ENCODE measurements at places on chromosomes 13 and 19. TPM values are rescaled to one million over a fixed set of nuclear protein-coding genes. Genes with fewer than 3 reads are reported as not detected.

The CPB2 gene
- total RNA-seq: 623 TPM

The GTF2F1 gene
- 21.2 TPM for total RNA-seq

The NKG7 gene
- total RNA-seq: 3.6 TPM

The GNA15 gene
- total RNA-seq: 0.50 TPM

The ZNF439 gene
- 0.74 TPM for total RNA-seq

The THSD8 gene
- total RNA-seq: not detected

The ZNF180 gene
- total RNA-seq: 2.5 TPM

The MTMR6 gene
- 5.5 TPM for total RNA-seq

The TSHZ3 gene
- 1.3 TPM for total RNA-seq

The ZNF730 gene
- total RNA-seq: not detected

The LGALS4 gene
- 298 TPM for total RNA-seq

The COL4A2 gene
- total RNA-seq: 18.3 TPM

The AP2S1 gene
- total RNA-seq: 76.2 TPM

The ADGRE3 gene
- total RNA-seq: not detected

The GARIN5A gene
- 1.4 TPM for total RNA-seq

The TLE2 gene
- 20.6 TPM for total RNA-seq

The SCN1B gene
- 3.5 TPM for total RNA-seq

The SOX21 gene
- not detected for total RNA-seq

The OR7E24 gene
- not detected for total RNA-seq

The ZNF888 gene
- 0.86 TPM for total RNA-seq

The ZFR2 gene
- total RNA-seq: not detected

The PALM3 gene
- total RNA-seq: 16.2 TPM

The CEACAM4 gene
- total RNA-seq: 0.29 TPM

The CGB3 gene
- total RNA-seq: not detected

The ATP1A3 gene
- not detected for total RNA-seq

The PODNL1 gene
- total RNA-seq: not detected
